ENCODE measurements at places on chromosomes 12 and 14.

DNA sequence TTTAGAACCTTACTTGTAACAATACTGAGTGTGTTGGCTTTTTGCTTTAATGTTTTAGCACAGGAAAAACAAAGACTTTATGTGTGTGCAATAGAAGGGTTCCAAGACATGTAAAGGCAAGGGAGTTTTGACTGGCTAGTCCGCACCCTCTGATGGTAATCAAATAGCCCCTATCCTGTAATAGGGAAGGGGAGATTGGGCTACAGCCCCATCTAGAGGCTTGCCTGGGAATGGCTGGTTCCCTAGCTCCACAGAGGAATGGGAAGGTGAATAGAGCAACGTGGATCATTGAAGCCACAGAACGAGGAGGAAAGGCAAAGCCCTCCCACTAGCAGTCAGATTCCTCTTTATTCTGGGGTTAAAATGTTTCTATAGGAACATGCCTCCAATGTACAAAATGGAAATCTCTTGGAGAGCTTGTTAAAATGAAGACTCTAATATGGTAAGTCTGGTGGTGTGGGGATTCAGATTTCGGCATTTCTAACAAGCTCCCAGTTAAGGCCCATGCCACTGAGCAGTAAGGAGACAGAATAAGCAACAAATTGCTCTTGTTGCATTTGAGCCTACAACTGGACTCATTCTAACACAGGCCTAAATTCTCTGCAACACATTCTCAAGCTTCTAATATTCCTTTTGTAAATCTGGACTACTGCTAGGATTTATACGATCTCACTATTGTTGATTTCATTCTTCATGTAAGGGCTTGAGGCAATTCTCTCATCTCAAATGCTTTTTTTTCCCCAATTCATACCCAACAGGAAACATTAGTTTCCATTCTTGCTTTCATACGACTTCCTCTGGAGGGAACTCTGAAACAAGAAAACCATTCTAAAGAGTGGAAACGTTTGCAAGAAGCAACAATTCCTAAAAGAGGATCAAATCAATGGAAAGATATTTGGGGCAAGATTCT is 57.1 kb downstream of the NIN start:
- no peak for DNase-seq

GRCh38 chr12:11755302-11755930 is 105.9 kb downstream of the ETV6 start:
- DNase-seq = peak; percentile 45

- no peak for DNase-seq
Observed at GRCh38 chr12:118536306-118536906, 160.1 kb downstream of the SUDS3 start.

GRCh38 chr12:74980510-74980909 is 229.1 kb downstream of the KCNC2 start:
- no peak for DNase-seq

DNA sequence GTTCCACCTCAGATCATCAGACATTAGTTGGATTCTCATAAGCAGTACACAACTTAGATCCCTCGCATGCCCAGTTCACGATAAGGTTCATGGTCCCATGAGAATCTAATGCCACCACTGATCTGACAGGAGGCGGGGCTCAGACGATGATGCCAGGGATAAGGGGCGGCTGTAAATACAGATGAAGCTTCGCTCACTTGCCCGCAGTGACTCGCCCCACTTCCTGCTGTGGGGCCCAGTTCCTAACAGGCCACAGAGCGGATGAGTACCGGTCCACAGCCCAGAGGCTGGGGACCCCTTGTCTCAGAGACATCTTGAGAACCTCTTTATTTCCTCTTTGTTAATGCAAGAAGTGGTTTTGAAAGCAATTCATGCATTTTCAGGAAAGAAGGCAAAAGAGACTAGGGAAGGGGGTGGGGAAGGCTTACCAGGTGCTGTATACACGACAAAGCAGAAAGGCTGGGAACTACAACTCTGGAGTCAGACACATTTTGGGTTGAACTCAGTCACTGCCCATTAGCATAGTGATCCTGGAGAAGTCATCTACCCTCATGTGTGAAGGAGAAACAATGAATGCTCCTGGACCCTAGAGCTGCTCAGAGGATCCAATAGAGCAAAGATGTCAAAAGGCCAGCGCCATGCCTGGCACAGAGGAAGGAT is 68.7 kb downstream of the EID3 start:
- no peak for DNase-seq

GRCh38 chr12:80843969-80844368 is 93.8 kb downstream of the LIN7A start:
- no peak for DNase-seq

GRCh38 chr14:57189070-57189469 is 79.6 kb downstream of the EXOC5 start:
- DNase-seq = no peak

GRCh38 chr12:51593021-51593420 is 2.0 kb downstream of the SCN8A start:
- no peak for DNase-seq

GRCh38 chr12:72261885-72262284 is 10.3 kb upstream of the TRHDE start:
- DNase-seq = no peak

DNA sequence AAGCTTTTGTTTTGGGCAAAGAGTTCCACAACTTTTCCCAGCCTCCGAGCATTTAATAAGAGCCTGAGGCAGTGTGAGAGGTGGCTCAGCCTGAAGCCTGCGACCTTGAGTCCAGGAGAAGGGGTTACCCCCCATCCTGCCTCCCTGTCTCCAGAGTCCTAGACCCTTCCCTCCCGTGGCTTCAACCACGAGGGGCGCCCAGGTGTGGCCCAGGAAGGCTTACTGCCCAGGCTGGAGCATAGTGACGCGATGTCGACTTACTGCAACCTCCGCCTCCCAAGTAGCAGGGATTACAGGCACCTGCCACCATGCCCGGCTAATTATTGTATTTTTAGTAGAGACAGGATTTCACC is 641 bp downstream of the LRRC43 start:
- DNase-seq = no peak

DNA sequence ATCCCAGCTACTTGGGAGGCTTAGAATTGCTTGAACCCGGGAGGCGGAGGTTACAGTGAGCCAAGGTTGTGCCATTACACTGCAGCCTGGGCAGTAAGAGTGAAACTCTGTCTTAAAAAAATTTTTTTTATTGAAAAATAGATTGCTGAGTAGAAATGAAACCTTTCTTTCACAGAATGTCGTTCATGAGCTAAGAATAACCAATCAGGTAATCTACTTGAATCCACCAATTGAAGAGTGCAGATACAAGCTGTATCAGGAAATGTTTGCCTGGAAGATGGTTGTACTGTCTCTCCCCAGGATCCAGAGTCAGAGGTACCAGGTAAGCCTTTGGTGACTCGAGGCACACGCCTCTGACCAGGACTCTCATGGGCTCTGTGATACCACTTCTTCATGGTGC is 27.0 kb downstream of the DYNC1H1 start:
- DNase-seq = no peak

DNA sequence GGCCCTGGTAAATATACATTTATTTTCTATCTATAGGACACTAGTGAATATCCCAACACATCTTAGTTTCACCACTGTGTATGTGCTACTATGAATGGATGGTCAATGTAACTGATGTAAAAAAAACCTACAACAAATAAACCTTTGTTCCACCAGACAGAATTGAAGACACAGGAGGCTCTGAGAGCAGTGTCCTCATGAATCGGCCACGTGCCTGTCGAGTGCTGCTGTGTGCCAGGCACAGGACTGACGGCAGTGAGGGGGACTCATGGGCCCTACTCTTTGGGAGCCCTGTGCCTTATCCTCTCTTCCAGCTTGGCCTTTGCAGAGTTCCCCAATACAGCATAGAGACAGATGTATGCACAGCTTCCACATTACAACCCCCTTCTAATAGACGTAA is 18.2 kb downstream of the CINP start:
- no peak for DNase-seq

DNA sequence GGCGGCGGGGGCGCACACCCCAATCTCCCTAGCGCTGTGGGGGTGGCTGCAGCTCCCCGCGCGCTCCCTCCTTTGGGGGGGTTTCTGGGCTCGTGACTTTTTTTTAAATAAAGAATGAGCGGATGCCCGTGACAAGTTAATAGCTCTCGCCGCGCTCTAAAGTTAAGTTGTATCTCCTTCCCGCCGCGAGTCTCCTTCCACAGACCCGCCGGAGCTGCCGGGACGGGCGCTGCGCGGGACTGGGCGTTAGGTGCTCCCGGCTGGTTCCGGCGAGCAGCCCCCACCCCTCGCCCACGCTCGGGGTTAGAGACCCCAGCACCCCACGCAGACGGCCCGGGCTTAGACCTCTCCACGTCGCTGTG is 82.6 kb upstream of the HMGA2 start:
- no peak for DNase-seq

DNA sequence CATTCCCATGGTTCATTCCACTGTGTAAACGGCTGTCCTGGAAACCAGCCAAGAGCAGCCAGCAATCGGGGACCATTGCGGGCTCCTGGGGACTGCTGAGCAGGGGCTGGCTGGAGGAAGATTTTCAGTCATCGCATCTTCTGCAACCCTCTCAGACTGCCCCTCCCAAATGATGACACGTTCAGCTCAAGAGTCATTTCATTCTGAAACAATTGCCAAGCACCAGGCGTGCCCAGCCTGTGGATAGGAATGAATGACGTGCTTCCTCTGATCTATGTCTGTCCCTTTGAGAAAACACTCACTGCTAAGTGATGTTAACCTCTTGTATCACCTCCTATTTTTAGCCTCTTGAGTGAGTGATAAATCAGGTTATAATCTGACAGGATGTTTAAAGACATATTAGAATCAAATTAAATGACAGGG is 62.0 kb downstream of the NDUFA12 start:
- DNase-seq = peak; percentile 56

- no peak for DNase-seq
Observed at GRCh38 chr14:85243321-85243720, 286.6 kb upstream of the FLRT2 start.

DNA sequence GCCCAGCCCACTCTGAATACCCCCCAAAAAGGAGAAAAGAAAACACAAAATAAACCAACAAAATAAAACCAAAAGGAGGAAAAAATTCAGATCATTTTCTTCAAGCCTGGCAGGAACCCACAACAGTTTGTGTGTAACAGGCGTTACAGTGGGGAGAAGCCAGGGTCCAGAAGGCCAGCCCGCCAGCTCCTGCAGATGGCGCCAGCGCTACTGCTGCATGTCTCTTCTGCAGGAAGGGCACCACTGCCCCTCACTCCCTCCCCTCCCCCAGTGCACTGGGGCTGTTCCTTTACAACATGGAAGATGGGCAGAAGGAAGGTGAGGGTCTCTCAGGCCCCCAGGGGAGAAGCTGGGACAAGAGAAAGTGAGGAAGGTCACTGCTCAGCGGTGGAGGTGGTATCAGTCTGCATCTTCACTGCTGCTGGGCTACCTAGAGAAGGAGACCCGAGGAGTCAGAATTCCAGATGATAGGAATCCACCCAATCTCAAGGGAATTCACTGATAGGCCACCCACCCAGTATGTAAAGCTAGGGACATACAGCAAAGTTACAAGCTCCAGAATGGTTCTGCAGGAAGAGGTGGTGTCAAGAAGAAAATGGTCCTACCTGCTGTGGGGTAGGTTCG is 2.3 kb upstream of the NOP2 start:
- DNase-seq = no peak

DNA sequence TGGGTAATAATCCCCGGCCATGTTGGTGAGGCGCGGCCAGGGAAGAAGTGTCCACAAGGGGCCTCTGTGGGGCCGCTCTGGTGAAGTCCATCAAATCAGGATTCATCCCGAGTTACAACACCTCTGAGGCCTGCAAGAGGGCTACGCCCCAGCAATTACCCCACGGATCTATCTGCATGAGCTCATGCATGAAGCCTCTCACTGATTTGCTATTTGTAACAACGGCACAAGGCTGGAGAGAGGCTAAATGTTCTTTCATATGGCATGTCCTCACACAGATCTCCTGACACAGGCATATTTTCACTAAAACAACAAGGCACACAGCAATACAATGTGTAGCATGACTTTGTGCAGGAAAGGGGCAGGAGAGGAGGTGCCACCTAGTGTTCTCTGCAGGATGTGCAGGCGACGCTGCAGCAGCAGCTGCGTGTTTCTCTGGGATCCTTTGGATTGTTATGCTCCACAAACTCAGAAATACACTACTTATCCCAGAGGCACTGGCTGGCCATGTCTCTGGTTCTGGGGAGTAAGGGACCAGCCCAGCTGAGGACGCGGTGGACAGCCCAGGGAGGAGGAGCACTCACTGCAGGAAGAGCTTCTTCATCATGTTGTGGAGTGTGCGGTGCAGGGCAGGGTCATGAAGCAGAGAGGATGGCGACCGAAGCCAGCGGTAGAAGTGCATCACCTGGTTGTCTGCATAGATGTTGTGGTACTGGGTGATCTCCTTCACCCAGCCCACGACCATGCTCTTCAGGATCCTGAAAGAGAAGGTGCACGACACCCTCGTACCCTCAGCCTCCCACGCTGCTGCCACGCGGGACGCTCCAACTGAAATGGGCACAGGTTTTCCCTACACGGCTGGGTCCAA is 20.2 kb downstream of the P2RX2 start:
- DNase-seq = peak; percentile 23

DNA sequence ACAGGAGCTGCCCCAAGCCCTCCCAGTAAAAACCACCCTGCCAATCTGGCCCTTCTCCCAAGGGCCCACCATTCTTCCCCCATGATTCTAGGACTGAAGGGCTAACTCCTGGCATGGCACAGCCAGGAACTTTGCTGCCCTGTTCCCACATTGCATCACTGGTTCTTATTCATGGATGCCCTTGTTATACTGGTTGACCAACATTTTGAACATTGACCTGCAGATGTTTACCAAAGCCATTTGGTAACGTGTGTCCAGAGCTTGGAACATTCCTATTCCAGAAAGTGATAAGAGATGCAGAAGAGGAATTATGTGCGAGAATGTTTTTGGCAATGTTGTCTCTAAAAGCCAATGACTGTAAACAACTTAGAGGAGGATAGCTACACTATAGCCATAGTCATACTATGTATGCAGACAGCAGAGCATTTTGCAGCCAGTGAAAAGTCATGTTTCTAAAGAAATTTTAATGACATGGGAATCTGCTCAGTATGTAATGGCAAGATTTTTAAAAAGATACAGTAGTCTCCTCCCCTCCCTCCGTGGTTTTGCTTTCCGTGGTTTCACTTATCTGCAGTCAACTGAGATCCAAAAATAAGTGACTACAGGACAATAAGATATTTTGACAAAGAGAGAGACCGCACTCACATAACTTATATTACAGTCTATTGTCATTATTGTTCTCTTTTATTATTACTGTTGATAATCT is 108.8 kb downstream of the DAAM1 start:
- DNase-seq = no peak

GRCh38 chr14:96978525-96979272 is 181.5 kb downstream of the VRK1 start:
- no peak for DNase-seq

DNA sequence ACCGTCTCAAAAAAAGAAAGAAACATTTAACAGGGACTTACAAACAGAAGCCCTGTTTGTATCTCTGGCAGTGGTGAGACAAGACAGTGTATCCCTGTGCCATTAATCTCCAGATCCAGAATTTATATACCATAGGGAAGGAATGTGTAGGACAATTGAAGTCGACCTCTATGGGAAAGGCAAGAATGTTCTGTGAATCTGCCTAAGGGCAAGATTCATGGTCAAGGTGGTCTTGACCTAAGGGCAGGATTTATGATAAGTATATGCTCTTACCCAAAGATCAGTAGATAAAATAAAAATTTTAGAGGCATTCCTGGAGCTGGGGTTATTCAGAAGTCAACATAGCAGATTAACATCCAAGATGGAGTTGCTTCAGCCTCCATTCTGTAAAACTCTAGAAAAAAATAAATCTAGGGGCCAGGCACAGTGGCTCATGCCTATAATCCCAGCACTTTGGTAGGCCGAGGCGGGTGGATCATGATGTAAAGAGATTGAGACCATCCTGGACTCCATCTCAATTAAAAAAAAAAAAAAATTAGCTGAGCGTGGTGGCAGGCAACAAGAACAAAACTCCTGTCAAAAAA is 21.0 kb upstream of the SP1 start:
- DNase-seq = no peak

All from smooth muscle cell of the brain vasculature (primary cell).